ENCODE measurements at places on chromosomes 16 and 17.

DNA sequence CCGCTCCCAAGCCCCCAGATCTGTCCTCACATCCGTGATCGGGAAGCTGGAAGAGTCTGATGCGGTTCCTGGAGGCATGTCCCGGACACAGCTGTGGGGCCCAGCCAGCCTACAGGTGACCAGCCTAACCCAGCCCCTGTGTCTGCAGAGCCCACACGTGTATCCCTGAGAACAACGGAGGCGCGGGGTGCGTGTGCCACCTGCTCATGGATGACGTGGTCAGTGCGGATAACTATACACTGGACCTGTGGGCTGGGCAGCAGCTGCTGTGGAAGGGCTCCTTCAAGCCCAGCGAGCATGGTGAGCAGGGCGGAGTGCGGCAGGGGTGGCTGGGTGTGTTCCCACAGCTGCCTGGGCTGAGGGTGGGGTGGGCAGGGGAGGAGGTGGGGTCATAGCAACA, 30.9 kb downstream of the IL4R start:
- no peak for DNase-seq

DNA sequence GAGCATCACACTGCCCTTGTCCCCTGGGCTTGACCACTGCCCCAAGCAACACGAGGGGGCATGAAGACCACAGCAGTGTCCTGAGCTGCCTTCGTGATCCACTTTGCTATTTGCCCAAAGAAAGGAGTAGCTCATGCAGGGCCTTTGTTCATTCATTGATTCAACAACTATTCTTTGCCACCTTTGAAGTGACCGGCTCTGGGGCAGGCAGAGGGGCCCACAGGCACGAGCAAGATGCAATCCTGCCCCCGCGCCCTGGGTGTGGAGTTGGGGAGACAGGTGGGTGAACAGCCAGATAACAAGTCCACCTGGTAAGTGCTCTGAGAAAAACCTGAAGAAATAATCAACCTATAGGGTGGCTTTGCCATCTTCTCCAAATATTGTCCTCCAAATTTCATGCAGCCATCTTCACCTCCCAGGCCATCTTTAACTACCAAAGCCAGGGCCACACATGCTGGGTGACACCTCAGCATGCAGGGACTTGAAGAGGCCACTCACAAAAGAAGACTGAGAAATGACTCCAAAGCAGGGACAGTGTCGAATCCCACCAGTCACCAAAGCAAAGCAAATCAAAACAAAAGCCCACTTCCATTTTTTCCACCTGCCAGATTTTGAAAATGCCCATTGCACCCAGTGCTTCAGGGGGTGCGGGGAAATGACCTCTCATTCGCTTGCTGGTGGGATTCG, 18.2 kb upstream of the RBFOX3 start:
- DNase-seq = no peak

DNA sequence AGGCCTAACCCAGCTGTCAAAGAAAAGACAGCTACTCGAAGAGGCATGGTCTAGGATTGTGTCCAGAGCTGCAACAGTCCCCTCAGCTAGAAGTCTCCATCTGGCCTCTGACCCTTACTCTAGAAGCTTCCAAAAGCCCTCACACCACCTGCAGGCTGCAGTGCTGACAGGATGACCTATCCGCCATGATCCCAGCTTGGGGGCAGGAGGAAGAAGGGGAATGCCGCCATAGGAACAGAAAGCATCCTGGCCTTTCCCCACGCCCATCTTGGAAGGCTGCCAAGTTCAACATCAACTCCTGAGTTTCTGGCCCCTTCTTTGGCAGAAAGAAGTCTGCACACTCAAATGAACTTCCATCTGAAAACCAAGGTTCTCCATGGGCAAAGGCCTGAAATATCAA, 3.1 kb upstream of the KRT36 start:
- DNase-seq = no peak

DNA sequence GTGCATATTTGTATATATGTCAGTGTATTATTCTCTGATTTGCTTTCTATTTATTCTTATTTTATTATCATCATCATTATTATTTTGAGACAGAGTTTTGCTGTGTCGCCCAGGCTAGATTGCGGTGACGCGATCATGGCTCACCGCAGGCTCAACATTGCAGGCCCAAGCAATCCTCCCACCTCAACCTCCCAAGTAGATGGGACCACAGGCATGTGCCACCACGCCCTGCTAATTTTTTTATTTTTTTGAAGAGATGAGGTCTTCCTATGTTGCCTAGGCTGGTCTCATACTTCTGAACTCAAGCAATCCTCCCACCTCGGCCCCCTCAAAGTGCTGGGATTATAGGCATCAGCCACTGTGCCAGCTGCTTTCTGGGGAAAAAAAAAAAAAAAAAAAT, 8.4 kb upstream of the ARHGAP17 start:
- DNase-seq = no peak

DNA sequence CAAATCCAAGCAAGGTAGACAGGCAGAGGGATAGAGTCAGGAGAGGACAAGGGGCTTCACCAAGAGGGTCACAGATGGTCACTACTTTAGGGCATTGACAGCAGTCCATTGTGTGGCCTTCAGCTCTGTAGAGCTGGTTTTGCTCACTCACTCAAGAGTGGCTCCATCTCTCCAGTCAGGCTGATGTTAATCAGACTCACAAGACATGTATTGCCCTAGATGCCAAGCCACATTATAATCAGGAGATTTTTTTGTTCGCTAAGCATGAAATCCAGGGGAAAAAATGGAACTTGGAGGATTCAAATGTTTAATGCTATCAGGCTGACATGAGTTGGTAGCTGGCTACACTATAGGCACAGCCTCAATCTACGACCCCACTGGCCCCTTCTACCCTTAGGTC, 32.5 kb downstream of the CD300LF start:
- no peak for DNase-seq

DNA sequence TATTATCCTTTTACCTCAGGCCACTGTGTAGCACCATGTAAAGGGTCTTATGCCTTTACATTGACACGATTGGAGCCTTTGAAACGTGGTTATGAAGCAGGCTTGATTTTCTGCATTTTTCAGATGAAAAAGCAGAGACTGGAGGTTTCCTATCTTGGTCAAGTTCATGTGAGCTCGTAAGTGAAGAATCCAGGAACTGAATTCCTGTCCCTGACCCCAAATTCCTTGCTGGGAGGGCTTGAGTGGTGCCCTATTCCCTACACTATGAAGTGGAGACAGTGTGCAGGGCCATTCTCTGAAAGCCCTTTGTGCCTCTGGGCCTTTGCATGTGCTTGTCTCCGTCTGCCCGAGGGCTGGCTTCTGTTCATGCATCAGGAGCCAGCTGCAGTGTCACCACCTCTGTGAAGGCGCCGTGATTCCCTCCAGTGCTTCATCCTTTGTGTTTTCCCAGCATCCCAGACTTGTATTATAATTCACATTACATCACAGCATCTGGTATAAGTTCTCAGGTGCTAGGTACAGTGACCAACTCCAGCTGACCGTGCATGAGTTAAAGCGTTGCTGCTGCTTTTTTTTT, 181.1 kb downstream of the SNX29 start:
- no peak for DNase-seq

DNA sequence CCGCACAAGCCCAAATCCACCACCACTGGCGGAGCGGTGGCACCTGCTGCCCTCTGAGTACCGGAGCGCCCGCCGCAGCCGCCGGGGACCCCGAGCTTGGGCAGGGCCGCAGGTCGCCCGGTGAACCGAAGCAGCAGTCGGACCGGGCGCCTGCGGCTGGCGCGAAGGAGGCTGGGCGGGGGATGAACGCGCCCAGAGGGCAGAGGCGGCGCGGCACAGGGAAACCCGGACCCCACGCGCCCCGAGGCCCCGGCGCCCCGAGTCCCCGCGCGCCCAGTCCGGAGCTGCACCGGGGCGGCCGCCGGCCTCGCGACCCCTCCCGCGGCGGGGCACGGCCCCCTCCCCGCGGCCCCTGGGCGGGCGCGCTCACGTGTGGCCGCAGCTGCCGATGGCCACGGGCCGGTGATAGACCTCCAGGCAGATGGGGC, 393 bp downstream of the RNF166 start:
- no peak for DNase-seq

- no peak for DNase-seq
These were observed 17.7 kb downstream of the TBX4 start for GRCh38 chr17:61469949-61470348.

GRCh38 chr16:17457997-17458396, 12.8 kb downstream of the XYLT1 start:
- no peak for DNase-seq

DNA sequence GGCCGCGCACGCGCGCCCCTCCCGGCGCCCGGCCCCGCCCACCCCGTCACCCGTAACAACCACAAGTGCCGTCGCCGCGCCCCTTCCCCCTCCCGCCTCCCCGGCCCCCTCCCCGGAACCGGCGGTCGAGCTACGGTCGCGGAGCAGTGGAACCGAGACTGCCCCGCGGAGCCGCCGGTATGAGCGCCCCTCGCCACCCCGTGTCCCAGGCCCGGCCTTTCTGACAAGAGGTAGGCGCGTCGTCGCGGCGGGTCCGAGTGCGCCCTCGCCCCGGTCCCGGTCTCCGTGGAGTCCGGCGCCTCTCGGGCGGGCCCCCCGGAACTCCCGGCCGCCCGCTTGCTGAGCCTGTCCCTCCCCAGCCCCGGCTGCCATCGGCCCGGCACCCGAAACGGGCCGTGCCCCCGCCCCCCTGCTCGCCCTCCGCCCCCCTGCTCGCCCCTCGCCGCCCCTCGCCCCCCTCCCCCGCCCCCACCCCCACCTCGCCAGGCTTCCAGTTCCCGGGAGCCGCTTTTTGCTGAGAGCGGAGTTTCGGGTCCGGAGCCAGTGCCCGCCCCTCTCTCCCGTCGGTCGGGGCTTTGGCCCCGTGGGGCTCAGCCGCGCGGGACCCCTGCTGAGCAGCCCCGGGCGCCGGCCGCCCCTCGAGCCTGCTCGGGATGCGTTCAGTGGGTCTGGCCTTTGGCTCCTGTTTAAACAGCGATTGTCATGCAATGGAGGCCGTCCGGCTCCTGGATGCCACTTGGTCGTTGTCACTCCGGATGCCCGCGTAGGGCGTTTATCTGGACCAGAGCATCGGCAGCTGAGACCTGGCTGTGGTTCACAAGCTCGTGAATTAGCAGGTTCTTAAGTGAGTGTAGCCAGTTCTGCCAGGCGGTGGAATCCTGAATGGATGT, at the start of gene SEC14L1:
Gene SEC14L1 (plus strand): TSS at position 92 of the 890 bp plus-strand sequence. CDS start 2,628 bp downstream, outside the sequence.
- no peak for DNase-seq

GRCh38 chr17:80965606-80966005, 26.0 kb upstream of the CHMP6 start:
- DNase-seq = no peak

DNA sequence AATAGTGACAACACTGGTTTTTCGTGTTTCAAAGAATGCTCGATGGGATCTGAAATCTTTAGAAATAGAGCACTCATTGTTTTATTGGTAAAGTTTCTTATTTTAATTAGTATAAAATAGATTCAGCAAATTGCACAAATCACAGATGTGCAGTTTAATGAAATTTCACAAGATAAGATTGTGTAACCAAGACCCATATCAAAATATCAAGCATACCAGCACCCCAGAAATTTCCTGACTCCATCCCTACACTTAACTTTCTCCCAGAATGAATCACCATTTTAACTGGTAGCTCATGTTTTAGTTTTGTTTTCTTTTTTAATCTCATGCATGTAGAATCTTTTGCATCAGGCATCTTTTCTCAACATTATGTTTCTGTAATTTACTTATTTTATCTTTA, 185.9 kb downstream of the KCNJ2 start:
- no peak for DNase-seq

DNA sequence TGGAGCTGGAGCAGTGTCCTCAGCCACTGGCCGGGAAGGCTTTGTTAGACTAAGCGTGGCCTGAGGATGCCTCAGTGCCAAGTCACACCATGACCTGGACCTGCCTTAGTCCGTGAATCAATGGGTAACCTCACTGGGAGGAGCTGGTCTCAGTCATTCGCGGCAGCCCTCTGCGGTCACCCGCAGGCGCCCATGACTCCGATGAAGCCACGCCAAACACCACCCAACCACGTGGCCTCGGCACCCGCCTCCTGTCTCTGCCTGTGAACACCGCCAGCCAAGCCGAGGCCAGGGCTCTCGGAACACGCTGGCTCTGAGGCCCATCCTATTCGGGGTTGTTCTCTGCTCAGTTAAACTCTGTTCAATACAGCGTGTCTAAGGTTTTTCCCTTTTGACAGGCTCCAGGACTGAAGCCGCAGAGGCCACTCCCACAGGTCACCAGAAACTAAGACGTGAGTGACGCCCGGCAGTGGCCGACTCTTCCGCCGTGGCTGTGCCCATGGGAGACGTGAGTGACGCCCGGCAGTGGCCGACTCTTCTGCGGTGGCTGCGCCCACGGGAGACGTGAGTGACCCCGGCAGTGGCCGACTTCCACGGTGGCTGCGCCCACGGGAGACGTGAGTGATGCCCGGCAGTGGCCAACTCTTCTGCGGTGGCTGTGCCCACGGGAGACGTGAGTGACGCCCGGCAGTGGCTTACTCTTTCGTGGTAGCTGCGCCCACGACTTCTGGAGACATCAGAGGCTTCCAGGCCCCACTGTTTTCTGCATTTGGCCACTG, 16.8 kb upstream of the PABPN1L start:
- no peak for DNase-seq

DNA sequence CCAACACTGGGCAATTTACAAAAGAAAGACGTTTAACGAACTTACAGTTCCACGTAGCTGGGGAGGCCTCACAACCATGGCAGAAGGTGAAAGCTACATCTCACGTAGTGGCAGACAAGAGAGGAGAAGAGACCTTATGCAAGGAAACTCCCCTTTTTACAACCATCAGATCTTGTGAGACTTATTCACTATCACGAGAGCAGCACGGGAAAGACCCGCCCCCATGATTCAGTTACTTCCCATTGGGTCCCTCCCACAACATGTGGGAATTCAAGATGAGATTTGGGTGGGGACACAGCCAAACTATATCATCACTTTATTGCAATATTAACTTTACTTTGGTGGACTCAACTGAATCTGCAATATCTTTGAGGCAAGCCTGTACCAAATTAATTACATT, 11.9 kb upstream of the ENGASE start:
- DNase-seq = no peak

GRCh38 chr16:87176735-87177134, 140.5 kb downstream of the C16orf95 start:
- no peak for DNase-seq

- no peak for DNase-seq
These were observed 10.5 kb downstream of the GAA start for GRCh38 chr17:80111702-80112470.

DNA sequence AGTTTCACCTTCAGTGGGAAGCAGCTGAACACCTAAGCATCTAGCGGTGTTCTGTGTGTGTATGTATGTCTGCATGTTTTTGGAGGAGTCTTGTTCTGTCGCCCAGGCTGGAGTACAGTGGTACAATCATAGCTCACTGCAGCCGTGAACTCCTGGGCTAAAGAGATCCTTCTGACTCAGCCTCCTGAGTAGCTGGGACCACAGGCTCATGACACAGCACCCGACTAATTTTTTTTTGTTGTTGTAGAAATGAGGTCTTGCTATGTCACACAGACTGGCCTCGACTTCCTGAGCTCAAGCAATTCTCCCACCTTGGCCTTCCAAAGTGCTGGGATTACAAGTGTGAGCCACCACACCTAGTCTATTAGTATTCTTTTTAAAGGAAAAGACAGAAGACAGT, 30.2 kb upstream of the FAAP100 start:
- DNase-seq = no peak
